Esophagus squamous epithelium (tissue), 5 donors: ENCODE measurements at places on chromosomes 7 and 10. TPM values are rescaled to one million over a fixed set of nuclear protein-coding genes. Genes with fewer than 3 reads are reported as not detected.

- H3K27me3 ChIP-seq, result no peaks in the 10 kb centered on the region
- DNase-seq, result no peak
- no peaks in the 10 kb centered on the region for H3K4me1 ChIP-seq
- no peak overlapping the region for H3K27ac ChIP-seq
- H3K36me3 ChIP-seq, result no peaks in the 10 kb centered on the region
Observed at GRCh38 chr10:10156917-10157600, 860.6 kb upstream of the CELF2 start.

Gene CPA2
- not detected for total RNA-seq

Gene ASB15
- total RNA-seq, result not detected

- H3K36me3 ChIP-seq, result no peaks in the 10 kb centered on the region
- H3K27ac ChIP-seq, result no peak overlapping the region
- no peaks in the 10 kb centered on the region for H3K4me1 ChIP-seq
- H3K4me3 ChIP-seq, result no peak overlapping the region
- DNase-seq, result no peak
- no peaks in the 10 kb centered on the region for H3K27me3 ChIP-seq
Observed at GRCh38 chr7:127988751-127989150, 42.5 kb downstream of the LRRC4 start.

Gene AKR1C4
- not detected for total RNA-seq

DNA sequence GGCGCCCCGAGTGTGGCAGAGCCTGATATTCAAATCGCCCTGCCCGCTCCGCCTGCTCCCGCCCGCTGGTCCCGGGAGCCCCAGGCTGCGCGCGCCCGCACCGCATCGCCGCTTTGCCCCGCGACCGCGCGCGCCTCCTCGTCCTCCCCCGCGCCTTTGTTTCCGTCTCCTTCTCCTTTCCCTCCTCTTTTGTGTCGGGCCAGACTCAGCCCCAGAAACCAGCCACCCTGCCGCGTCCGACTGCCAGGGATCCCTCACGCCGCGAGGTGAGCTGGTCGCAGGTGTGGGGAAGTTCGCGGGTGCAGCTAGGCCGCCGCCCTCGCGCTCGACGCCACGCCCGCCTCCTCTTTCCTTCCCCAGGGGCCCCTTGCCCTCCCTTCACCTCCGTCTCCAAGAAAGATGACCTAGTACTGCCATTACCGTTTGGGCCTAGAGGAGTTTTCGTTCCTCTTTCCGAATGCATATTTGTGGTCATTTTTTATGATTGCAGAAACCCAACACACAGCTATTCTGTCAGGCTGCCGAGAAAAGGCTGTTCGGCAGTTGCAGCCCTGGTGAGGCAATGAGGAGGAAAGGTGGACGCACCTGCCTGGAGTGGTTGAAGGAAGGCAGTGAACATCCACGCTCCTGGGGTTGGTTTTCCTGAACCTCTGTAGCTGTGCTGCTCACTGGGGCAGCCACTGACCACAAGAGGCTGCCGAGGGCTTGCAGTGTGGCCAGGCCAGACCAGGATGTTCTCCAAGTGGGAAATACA is 107.3 kb downstream of the SNX10 start:
- H3K4me3 ChIP-seq, result peak overlapping the region; percentile 66
- peaks cover 29% of the 10 kb centered on the region for H3K4me1 ChIP-seq
- H3K27ac ChIP-seq, result peak overlapping the region; percentile 82
- H3K27me3 ChIP-seq, result no peaks in the 10 kb centered on the region
- DNase-seq, result peak; percentile 56

- DNase-seq, result no peak
- peaks cover 94% of the 10 kb centered on the region for H3K4me1 ChIP-seq
- peak overlapping the region; percentile 4 for H3K27ac ChIP-seq
- H3K4me3 ChIP-seq, result no peak overlapping the region
Observed at GRCh38 chr10:124696446-124697392, 47.5 kb downstream of the FAM53B start.

- H3K27ac ChIP-seq, result no peak overlapping the region
- DNase-seq, result no peak
- H3K36me3 ChIP-seq, result no peaks in the 10 kb centered on the region
- H3K4me1 ChIP-seq, result peaks cover 11% of the 10 kb centered on the region
- no peak overlapping the region for H3K4me3 ChIP-seq
Observed at GRCh38 chr7:105244594-105244993, 144.1 kb downstream of the SRPK2 start.

- H3K27ac ChIP-seq, result no peak overlapping the region
- H3K4me3 ChIP-seq, result no peak overlapping the region
- no peaks in the 10 kb centered on the region for H3K36me3 ChIP-seq
- DNase-seq, result no peak
Observed at GRCh38 chr7:145737617-145738016, 379.0 kb upstream of the CNTNAP2 start.

- no peaks in the 10 kb centered on the region for H3K4me1 ChIP-seq
- no peaks in the 10 kb centered on the region for H3K36me3 ChIP-seq
- no peak overlapping the region for H3K4me3 ChIP-seq
- H3K27ac ChIP-seq, result no peak overlapping the region
- no peaks in the 10 kb centered on the region for H3K27me3 ChIP-seq
Observed at GRCh38 chr10:34465678-34466077, 349.4 kb downstream of the PARD3 start.

GRCh38 chr10:124378881-124379471 is 39.7 kb downstream of the OAT start:
- H3K36me3 ChIP-seq, result no peaks in the 10 kb centered on the region
- H3K4me1 ChIP-seq, result peaks cover 3% of the 10 kb centered on the region
- H3K27me3 ChIP-seq, result peaks cover 50% of the 10 kb centered on the region
- no peak overlapping the region for H3K27ac ChIP-seq
- DNase-seq, result no peak

- no peaks in the 10 kb centered on the region for H3K27me3 ChIP-seq
- no peak overlapping the region for H3K27ac ChIP-seq
- H3K4me1 ChIP-seq, result no peaks in the 10 kb centered on the region
- no peaks in the 10 kb centered on the region for H3K36me3 ChIP-seq
- no peak overlapping the region for H3K4me3 ChIP-seq
Observed at GRCh38 chr10:29888321-29888720, 171.1 kb downstream of the JCAD start.

Gene VSTM4
- total RNA-seq, result 2.6 TPM

DNA sequence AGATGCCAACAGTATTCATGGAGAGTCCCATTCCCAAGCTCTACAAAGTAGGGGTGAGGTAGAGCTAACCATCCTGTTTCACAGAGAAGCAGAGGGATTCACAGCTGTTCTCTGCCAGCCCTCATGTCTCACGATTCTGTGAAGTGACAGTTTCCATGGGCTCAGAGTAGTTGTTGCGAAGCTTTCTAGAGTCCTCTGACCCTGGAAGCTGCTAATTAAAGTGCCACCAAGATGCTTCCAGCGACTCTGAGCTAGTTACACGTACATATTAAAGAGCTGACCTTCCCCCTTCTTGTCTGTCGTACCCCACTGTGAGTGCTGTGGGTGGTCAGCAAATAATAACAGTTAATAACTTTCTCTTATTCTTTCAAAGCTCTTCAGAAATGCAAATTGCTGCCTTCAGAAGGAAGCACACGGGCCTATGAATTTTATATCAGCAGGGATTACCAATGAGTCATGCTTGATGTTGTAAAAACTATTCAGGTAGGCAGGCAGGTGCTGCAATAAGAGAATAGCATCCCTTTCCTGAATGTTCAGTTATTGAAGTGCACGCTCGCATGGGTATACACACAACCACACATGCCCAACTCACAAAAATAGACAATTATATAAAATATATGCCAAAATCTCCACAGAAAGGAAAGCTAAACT is 34.1 kb downstream of the DNAJB9 start:
- no peak overlapping the region for H3K27ac ChIP-seq
- no peak overlapping the region for H3K4me3 ChIP-seq
- no peaks in the 10 kb centered on the region for H3K4me1 ChIP-seq
- no peak for DNase-seq

Gene MMRN2
- 14.8 TPM for total RNA-seq

- no peak for DNase-seq
- no peaks in the 10 kb centered on the region for H3K27me3 ChIP-seq
- H3K27ac ChIP-seq, result no peak overlapping the region
- H3K4me1 ChIP-seq, result peaks cover 38% of the 10 kb centered on the region
- H3K36me3 ChIP-seq, result no peaks in the 10 kb centered on the region
Observed at GRCh38 chr10:5951167-5951711, 26.1 kb downstream of the IL15RA start.

DNA sequence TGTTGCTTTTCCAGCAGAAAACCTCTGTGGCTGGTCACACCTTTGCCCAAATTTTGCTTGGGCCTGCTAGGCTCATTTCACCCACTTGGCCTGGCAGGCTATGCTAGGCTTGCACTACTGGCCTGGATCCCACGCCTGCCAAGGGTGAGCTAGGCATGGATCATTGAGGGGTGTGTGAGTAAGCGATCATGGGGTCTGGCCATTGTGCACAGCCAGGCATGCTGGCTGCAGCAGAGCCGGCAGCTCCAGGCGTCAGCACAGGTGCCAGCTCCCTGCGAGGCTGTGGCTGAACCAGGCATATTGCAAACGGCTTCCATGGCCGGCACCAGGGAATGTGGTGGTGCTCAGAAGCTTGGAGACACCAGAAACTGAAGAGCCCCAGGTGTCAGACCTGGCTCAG is 19.2 kb downstream of the CFAP70 start:
- H3K27ac ChIP-seq, result no peak overlapping the region
- H3K36me3 ChIP-seq, result no peaks in the 10 kb centered on the region
- H3K4me1 ChIP-seq, result peaks cover 9% of the 10 kb centered on the region
- no peak for DNase-seq
- H3K4me3 ChIP-seq, result no peak overlapping the region
- no peaks in the 10 kb centered on the region for H3K27me3 ChIP-seq

- H3K36me3 ChIP-seq, result no peaks in the 10 kb centered on the region
- H3K27me3 ChIP-seq, result no peaks in the 10 kb centered on the region
- no peak overlapping the region for H3K27ac ChIP-seq
- no peaks in the 10 kb centered on the region for H3K4me1 ChIP-seq
- DNase-seq, result no peak
Observed at GRCh38 chr7:105718511-105718925, 137.2 kb upstream of the EFCAB10 start.

DNA sequence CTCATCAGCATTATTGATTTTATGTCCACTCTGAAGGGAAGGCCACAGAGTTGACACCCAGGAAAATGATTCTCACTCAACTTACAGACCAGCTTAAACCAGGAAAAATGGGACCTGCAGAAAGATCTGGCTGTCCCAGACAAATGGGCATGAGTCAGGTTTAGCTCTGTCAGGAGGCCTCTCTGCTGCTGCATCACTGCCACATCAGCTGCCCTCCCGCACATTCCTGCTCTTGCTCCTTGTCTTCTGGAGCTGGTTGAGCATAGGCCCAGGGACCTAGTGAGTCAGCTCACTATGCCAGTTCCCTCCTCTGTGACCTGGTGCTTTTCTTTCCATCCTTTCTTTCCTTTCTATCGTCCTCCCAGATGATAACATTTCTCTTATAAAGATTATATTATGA is 18.8 kb upstream of the SMNDC1 start:
- H3K27ac ChIP-seq, result no peak overlapping the region
- H3K36me3 ChIP-seq, result no peaks in the 10 kb centered on the region
- no peaks in the 10 kb centered on the region for H3K27me3 ChIP-seq
- no peak for DNase-seq

GRCh38 chr7:69967689-69968450 is 369.6 kb downstream of the AUTS2 start:
- H3K27me3 ChIP-seq, result no peaks in the 10 kb centered on the region
- no peak overlapping the region for H3K4me3 ChIP-seq

DNA sequence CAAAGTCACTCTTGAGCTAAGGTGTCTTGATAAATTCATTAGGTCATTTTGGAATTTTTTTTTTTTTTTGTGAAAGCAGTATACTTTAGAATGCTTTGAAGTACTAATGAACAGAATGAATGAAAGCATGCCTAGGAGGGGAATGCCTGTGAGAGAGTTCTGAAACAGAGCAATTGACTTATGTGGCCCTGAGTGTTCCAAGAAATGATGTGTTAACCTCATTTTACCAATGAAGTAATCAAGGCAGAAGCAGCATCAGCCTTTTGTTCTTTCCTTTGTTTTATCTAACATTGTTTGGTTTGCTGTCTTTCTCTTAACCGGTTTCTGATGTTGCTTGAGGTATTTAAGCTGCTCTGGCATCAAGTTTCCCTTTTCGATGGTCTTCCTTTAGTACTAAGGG is 154.6 kb upstream of the HGF start:
- H3K36me3 ChIP-seq, result no peaks in the 10 kb centered on the region
- no peak overlapping the region for H3K4me3 ChIP-seq
- DNase-seq, result no peak
- no peaks in the 10 kb centered on the region for H3K27me3 ChIP-seq
- H3K4me1 ChIP-seq, result no peaks in the 10 kb centered on the region
- H3K27ac ChIP-seq, result no peak overlapping the region

DNA sequence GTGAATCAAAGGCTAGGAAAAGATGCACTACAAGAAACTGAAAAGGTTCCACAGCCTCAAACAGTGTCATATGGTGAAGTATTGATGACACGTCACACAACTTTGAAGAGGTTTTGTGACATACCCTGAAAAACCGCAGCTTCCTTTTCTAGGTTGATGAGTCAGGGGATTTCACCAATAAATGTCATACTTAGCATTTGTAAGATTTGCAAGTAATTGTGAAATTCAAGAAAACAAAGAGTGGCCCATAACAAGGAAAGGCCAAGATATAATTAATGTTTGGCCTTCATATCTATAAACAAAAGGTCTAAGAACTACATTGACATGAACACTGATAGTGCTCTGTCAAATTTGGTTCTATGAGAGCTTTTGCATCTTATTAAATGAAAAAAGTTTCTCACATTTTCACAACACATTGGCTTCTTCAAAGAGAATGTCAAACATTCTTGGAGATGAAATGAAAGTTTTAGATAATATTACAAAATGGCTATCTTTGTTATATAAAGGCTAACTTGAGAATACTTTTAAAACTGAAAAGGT is 62.0 kb upstream of the NAMPT start:
- H3K36me3 ChIP-seq, result no peaks in the 10 kb centered on the region
- H3K4me3 ChIP-seq, result no peak overlapping the region
- no peak for DNase-seq
- H3K27me3 ChIP-seq, result no peaks in the 10 kb centered on the region
- H3K4me1 ChIP-seq, result peaks cover 8% of the 10 kb centered on the region

Gene CSGALNACT2
- total RNA-seq, result 8.9 TPM

DNA sequence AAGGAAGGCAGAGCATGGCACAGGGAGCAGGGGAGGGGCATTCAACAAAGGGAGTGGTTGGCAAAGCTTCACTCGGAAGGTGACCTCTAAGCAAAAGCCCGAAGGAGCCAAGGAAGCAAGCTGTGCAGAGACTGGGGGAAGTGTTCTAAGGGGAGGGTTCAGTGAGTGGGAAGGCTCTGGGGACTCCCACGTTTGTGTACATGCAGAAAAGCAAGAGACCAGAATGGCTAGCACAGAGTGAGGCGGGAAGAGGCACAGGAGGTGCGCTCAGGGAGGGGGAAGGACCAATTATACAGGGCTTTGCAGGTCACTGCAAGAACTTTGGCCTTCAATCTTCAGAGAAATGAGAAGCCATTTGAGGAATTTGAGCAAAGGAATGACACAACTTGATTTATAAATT is 7.4 kb downstream of the ARHGAP21 start:
- no peak for DNase-seq
- no peak overlapping the region for H3K27ac ChIP-seq
- no peaks in the 10 kb centered on the region for H3K36me3 ChIP-seq
- peaks cover 65% of the 10 kb centered on the region for H3K4me1 ChIP-seq
- no peak overlapping the region for H3K4me3 ChIP-seq

Gene TSPAN33
- total RNA-seq, result 3.8 TPM
